Epithelial cell of esophagus (primary cell): ENCODE measurements at places on chromosomes 2 and 18.

DNA sequence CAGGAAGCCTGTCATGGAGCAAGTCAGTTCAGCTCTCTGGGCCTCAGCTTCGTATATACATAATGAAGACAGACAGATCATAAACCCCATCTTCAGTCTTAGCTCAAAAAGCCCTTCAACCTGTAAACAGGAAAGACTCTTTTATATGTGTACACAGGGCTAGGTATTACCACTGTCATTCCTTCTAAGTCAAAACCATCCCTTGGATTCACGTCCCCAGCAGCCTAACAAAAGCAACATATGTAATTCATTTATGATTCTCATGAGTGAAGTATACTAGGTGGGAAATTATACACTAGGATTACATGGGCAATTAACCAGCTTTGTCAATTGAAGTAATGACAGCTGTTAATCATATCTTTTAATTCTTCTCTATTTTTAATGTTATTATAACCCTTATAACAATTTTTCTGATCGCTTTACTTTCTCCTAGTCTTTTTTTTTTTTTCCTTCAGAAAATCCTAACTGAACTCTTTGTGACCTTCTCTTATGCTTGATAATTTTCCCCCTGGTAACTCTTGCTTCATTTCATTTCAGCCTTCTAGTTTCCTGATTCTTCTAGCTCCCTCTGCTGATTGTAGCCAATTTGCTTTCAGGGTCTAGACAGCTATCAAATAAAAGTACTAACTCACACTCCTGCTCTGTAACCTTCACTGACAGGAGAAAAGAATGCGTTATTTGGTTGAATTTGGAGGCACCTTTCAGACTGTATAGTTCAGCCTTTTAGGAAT, 99.7 kb downstream of the RBM43 start:
- DNase-seq, result peak; percentile 17

- DNase-seq, result no peak
Measured at GRCh38 chr2:85888020-85888683, 638 bp downstream of the ST3GAL5 start.

DNA sequence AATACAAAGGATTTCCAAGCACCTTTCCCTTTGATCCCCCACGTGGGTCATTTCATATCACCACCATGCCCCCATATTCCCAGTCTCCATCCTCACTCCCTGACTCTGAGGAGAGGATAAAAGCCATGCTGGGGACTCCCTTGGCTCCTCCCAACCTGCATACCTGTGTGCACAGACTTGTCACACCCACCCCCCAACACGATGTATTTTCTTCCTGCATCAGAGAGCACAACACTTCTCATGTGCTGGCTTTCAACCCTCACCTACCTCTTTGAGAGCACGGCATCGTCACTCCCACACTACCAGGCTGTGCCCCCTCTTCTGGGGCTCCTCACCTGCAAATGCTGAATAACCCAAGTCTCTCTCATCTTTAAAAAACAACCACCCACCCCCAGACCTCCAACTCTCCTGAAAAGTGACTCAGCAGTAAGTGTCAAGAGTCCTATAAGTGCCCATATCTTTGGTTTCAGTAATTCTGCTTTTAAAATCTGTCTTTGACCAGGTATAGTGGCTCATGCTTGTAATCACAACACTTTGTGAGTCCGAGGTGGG, 53.1 kb downstream of the AP1S3 start:
- no peak for DNase-seq

- DNase-seq, result peak; percentile 61
Measured at GRCh38 chr2:43340945-43341356, 114.5 kb upstream of the ZFP36L2 start.
